ENCODE measurements at places on chromosomes 1 and 21. TPM values are rescaled to one million over a fixed set of nuclear protein-coding genes. Genes with fewer than 3 reads are reported as not detected.

- peak; percentile 93 for DNase-seq
These were observed 21.8 kb downstream of the DHRS3 start for GRCh38 chr1:12596007-12596821.

DNA sequence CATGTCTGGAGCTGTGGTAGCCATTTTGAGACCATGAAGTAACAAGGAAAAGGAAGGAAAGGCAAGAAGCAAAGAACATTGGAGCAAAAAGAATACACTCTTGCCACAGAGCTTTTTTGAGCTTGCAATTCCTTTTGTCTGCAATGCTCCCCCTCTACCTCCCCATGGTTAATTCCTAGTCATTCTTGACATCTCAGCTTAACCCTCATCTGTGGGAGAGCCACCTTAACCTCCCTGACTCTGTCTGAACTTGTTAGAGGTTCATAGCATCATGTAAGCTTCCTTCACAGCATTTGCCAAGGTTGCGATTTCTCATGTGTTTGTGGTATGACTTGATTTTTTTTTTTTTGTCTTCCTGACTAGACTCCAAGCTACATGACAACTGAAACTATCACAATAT is 564.1 kb upstream of the PLXNA2 start:
- no peak for DNase-seq

DNA sequence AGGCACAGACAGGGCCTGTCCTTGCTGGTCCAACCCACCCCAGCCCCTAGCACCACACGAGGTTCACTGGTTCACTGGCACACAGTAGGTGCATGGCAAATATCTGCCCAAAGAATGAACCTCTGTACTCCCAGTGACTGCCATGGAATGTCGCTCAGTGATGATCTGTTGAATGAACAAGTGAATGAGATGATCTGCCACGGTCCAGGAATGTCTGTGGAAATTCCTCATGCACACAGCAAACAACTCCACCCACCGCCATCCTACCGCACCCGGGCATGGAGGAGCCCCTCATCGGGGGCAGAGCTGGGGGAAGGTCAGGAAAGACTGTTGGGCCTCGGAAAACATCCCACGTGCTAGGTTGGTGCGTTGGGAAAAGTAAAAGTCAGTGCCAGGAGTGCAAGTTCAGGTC is 1.7 kb downstream of the HSPG2 start:
- DNase-seq = no peak

GRCh38 chr1:100445565-100445964 is 92.4 kb upstream of the GPR88 start:
- no peak for DNase-seq

DNA sequence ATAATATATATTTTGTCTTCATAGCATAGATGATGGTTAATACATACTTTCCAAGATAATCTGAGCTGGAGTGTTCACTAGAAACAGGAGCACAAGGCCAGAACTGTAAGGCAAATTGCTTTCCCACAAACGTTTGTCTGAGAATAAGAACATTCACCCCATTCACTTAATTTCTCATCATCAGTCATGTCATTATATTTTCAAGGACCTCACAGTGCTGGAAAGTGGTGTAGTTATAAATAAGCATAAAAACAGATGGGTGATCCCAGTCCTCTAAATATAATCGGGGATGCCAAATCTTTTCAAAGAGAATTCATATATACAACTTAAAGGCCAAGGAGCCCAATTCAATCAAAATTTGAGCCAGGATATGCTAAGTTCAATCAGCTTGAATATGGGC is 8.4 kb downstream of the PRRX1 start:
- DNase-seq = no peak

DNA sequence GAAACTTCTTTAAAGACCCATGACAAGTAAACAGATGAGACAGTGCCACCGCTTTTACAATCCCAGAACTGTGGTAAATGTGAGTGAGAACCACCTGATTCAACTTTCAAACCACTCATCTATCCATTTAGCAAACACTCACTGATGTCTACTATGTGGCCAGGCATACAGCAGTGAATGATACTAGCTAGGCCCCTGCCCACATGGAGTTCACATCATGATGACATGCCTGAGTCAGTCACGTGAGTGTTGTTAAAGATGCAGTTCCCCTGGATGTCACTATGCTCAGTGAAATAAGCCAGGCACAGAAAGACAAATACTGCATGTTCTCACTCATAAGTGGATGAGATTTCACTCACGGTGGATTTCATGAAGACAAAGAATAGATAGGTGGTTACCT is 28.4 kb downstream of the STX6 start:
- no peak for DNase-seq

DNA sequence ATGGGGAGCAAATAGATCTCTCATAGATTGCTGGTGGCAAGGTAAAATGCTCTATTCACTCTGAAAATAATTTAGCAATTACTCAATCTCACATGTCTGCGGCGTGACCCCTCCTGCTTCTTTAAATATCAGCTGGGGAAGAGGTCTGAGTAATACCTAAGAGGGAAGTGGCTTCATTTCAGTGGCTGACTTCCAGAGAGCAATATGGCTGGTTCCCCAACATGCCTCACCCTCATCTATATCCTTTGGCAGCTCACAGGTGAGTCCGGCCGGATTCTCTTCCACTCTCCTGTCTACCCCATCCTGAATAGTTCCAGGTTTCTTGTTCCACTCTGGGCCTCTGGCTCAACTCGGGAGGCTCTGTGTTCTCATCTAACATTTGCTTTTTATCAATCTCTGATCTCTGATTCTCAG is at the start of gene SLAMF7:
Gene SLAMF7 (plus strand): TSS at position 150 of the 414 bp plus-strand sequence. CDS start 55 bp downstream, at position 205.
- DNase-seq = no peak

- DNase-seq = no peak
These were observed 70.9 kb upstream of the BMP8A start for GRCh38 chr1:39420493-39420892.

- no peak for DNase-seq
These were observed 643.4 kb downstream of the SMYD3 start for GRCh38 chr1:245863566-245864184.

GRCh38 chr1:42328916-42329496 is 6.0 kb downstream of the FOXJ3 start:
- DNase-seq = no peak

DNA sequence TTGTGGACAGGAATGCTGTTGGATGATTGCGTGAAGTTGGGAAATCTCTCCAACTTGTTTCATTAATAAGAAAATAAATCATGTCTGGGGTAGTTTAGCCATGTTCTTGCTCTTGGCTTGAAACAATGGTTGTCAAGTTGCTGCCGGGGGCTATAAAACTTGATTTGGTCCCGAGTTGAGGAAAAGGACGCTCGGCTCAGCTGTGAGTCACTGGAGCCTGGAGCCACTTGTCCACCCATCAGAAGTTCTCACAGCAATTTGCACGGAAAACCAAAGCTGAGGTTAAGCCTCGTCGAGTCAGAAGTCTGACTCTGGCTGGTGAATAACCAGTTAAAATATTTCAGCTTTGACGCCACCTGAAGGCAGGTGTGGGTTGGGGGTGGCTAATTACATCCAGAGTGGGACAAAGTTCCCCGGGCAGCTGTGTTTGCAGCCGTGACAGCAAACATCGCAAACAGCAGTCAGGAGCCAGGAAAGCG is 19.7 kb upstream of the RIPK4 start:
- DNase-seq = no peak

- no peak for DNase-seq
These were observed 496.6 kb downstream of the DPYD start for GRCh38 chr1:97424209-97424608.

DNA sequence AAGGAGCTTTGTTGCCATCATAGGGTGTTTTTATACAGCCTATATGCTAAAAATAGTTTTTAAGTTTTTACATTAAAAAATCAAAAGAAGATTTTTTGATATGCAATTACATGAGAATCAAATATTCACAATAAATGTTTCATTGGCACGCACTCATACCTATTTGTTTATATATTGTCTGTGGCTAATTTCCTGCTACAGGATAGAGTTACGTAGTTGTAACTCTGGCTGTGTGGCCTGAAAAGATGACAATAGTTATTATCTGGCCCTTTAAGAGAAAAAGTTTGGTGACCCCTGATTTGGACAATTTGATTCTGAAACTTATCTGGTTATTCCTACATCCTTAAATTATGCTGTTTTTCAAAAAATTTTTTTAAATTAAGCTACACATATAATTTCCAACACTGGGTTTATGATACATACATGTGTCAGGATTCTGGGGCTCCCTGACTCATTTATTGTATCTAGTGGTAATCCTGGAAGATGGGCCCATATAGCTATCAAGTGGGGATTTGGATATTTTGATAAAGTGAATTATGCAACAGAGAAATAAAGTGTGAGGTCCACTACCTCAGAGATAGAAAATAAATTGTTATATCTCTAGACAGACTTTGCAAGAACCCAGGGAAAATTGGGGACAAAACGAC is 370.2 kb upstream of the LYPLAL1 start:
- no peak for DNase-seq

GRCh38 chr1:82517586-82517985 is 716.9 kb downstream of the ADGRL2 start:
- DNase-seq = peak; percentile 83

GRCh38 chr1:202516434-202516877 is 168.0 kb downstream of the PPP1R12B start:
- DNase-seq = no peak

Gene LPAR3
- total RNA-seq = not detected

Gene LCE3D
- not detected for total RNA-seq

Gene TACSTD2
- 19.1 TPM for total RNA-seq

Gene KCNT2
- total RNA-seq = 13.3 TPM

Gene FMO3
- 0.90 TPM for total RNA-seq

Gene KCNA3
- total RNA-seq = 0.60 TPM

Gene FAM43B
- total RNA-seq = 1.2 TPM

Gene MYOM3
- 0.83 TPM for total RNA-seq
